Cerebellar cortex (tissue), 1 donor: ENCODE measurements at places on chromosomes 5 and 9.
A peak's percentile ranks its signal among the peaks of the same experiment; 100 is the strongest.

DNA sequence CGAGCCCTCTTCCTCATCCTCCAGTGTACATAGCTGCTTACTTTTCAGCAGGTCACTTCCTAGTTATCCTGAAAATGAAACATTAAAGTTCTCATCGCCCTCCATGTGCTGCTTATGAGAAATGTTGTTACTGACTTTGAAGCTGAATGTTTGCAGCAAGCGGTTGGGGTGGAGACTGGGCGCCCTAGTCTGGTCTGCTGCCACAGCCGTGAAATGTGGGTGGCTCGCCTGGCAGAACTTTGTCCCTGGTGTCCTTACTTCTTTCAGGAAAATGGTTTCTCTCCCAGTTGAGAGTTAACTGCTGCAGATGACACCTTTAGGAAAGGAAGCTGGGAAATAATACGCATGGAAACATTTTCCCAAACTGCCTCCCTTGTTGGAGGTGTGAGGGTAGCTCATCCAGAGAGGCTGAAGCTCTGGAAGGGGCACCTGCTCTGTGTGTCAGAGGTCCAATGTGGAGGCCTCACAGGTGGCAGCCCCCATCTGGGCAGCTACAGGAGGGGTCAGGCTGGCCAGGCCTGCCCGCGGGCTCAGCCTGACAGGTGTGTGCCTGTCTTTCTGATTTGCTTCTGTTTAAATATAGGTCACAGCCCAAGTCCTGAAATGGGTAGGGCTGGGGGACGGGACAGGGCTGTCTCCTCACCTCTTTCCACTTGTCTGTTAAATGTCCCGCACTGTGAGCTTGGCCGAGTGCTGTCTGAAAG is 24.0 kb downstream of the TRAF2 start:
- no peak for DNase-seq

GRCh38 chr5:138946241-138946623 is 71.1 kb upstream of the LRRTM2 start:
- DNase-seq = no peak

DNA sequence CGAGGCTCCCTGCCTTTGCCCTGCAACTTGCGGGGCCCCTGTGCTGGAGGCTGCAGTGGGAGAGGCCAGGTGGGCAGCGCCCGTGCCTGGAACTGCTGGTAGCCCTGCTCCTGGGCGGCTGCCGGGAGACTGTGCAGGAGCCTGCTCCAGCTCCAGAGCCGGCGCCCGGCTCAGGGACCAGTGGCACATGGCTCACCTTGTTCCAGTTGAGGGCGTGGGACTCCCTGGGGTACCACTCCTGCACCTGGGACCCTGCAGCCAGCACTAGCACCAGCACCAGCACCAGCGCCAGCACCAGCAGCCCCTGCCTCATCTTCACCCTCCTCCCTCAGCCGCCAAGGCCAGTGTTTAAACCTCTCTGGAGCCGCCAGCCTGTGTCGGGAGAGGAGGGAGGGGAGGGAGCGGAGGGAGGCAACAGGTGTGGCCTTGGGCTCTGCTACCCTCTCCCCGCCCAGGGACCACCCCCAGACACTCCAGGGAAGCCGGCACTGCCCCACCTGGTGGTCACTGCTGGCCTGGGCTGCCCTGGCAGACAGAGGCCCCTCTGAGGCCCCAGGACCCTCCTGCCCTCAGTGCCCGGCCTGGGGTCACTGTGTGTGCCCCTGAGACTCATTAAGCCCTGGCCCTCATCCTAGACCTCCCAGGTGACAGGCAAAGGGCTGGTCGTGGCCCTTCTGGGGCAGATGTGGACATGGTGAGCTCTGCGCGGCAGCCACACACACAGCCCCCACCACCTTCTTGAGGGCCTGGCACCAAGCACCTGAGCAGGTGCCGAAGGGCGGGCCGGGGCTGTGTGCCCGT is at the start of gene LCN10:
Gene LCN10 (minus strand): TSS at position 350 of the 801 bp plus-strand sequence. CDS start 37 bp downstream, at position 313.
- DNase-seq = no peak

GRCh38 chr5:103036601-103037000 is 83.3 kb downstream of the GIN1 start:
- DNase-seq = no peak

GRCh38 chr5:66769030-66769733 is 173.0 kb downstream of the MAST4 start:
- DNase-seq = no peak

DNA sequence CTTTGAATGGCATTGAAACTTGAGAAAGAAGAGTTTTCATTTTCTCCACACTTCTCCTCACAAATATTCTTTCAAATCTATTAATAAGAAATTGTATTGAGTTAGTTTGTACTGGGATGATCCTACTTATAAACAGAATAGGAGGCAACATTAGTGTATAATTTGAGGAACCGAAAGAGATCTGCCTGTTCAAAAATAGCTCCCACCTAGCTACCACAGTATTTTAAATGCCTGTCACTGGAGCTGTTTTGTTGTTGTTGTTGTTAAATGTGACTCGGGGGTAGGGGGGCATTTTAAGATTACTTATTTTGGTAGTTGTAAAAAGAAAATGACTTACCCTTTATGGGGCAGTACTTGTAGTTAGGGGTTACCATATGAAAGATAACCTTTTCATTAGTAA is 20.1 kb upstream of the HAPLN1 start:
- no peak for DNase-seq

- no peak for DNase-seq
Measured at GRCh38 chr9:130654879-130655278, 9.5 kb upstream of the PRDM12 start.

GRCh38 chr5:127505905-127506304 is 11.5 kb upstream of the PRRC1 start:
- DNase-seq = no peak

DNA sequence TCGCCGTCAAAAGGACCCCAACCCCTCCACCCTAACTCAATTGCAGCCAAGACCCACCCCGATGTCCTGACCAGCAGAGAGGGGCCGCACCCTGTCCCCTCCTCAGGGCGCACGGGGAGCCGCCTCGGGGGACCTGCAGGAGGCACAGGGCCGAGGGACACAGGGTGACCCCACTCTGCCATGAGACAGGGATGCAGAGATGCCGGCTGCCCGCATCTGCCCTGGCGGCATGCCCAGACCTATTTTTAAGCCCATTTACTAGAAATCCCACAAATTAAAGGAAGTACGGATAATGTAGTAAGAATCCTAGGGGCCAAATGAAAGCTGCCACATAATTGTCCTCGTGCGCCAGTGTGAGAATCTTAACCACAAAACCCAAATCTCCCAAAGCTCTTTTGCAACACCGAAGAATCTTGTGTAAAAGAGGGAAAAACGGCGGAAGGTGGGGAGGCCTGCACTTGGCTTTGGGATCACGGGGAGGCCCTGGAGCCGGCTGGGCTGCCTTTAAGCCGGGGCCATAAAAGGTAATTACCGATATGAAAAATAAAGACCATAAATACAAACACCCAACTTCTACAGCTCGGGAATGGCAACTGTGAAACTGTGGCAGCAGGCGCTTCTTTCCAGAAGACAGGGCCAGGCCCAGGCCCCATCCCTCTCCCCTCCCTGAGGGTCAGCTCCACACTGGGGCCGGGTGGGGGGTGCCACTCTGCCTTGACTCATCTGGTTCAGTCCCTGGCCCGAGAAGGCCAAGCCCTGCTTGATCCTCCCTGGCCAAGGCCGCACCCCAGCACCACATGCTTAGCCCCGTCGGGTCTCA is 35.0 kb downstream of the NACC2 start:
- DNase-seq = no peak

DNA sequence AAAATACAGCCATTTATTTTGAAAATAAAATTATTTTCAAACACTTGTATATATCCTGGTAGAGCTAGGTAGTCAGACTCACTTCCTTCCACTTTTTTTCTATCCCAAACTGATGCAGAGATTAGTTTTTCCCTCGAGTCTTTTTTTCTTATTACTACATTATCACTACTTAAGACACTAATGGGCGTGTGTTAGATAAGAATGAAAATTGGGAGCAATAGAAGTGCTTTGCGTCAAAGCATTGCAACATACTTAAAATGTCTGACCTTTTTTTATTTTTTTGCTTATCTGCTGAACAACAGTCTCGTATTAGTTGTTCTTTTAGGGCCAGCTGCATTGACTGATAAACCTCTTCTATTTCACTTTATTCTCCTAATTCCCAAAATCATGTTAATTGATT is 1278.7 kb downstream of the CDH12 start:
- DNase-seq = no peak

DNA sequence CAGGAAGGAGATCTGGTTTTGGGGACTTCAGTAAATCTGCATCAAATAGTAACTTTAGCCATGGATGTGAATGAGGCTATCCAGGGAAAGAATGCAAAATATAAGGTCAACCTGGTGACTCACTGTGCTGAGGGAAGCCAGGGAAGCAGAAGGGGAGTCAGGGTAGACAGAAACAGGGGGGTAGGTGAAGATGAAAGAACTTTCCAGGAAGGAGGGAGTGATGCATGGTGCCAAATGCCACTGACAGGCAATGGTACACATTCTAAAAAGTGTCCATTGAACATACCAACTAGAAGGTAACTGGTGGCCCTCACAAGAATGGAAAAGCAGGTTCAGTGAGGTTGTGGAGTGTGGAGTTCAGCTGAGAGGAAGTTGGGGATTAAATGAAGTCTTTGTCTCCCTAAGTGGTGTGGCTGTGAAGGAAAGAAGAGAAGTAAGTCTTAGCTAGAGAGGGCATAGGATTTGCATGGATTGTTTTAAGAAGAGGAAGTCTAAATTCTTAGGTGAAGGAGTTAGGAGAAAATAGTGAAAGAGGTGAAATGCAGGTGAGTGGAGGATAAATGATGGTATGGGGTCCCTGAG is 35.5 kb downstream of the PALM2AKAP2 start:
- DNase-seq = no peak

- no peak for DNase-seq
Measured at GRCh38 chr9:117827456-117827855, 123.3 kb downstream of the TLR4 start.

- DNase-seq = no peak
Measured at GRCh38 chr5:59760785-59761348, 132.7 kb downstream of the PDE4D start.

DNA sequence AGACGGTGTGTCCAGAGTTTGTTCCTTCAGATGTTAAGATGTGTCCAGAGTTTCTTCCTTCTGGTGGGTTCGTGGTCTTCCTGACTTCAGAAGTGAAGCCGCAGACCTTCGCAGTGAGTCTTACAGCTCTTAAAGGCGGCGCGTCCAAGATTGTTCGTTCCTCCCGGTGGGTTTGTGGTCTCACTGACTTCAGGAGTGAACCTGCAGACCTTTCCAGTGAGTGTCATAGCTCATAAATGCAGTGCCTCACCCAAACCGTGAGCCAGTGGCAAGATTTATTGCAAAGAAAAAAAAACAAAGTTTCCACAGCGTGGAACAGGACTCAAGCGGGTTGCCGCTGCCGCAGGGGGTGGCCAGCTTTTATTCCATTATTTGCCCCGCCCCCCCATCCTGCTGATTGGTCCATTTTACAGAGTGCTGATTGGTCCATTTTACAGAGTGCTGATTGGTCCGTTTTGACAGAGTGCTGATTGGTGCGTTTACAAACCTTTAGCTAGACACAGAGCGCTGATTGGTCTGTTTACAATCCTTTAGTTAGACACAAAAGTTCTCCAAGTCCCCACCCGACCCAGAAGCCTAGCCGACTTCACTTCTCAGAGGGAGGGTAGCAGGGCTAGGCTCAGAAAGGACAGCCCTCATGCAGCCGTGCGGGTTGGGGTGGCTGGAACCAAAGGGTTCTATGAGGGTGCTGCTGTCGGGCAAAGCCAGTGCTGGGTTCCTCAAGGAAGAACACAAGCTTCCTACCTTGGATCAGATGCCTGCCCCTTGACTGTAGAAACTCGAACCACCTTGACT is 9.1 kb upstream of the RNF130 start:
- DNase-seq = no peak

- DNase-seq = no peak
Measured at GRCh38 chr5:152424501-152424900, 19.4 kb upstream of the NMUR2 start.

GRCh38 chr5:179876610-179876952 is 18.0 kb upstream of the MRNIP start:
- DNase-seq = no peak

DNA sequence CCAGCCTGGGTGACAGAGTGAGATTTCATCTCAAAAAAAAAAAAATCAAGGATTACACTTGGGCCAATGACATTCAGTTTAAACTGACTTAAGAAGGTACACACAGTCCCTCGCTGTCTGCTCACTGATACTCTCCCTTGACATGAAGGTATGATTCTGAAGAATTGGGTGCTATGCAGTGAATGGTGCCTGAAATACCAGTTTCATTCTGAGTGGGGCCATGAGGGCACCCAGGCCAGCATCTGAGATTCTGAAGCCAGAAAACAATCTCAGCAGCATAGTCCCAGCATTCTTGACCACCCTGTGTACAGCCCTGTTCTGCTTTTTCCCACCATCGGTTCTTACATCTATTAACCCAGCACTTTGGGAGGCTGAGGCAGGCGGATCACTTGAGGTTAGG is 7.8 kb upstream of the ZNF354B start:
- no peak for DNase-seq

- peak; percentile 21 for DNase-seq
Measured at GRCh38 chr5:112210430-112211005, 208.6 kb downstream of the EPB41L4A start.

DNA sequence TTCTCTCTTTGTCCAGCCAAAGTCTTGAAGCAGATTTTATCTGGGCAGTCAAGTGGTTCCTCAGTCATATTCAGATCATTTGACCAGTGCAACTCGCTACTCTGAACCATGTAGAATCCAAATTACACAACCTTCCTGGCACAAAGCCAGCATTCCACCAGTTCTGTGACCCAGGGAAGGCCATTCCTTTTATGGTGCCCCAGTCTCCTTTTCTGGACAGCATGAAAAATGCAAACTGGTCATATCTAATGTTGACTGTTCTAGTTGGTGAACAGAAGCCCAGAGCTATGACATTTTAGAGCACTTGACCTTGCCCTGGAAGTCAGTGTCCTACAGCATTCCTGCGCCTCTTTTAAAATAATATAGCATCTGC is 364.6 kb downstream of the BRINP1 start:
- peak; percentile 54 for DNase-seq

DNA sequence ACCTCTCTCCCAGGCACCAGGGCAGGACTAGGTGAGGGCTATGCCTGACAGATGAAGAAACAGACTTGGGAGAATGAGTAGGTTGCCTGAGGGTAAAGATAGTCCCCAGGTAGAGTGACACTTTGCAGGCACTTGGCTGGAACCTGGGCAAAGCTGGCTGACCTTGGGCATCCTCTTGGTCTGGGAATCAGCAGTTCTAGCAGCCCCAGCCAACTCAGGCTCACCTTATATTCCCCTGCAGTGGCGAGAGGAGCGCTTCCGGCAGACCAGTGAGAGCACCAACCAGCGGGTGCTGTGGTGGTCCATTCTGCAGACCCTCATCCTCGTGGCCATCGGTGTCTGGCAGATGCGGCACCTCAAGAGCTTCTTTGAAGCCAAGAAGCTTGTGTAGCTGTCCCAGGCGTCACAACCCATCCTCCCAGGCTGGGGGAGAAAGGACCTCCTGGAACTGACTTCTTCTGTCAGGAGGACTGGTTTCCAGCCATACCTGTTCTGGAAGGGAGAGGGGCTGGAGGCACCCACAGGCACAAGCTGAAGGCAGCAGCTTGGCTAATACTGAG is 3.1 kb downstream of the TMED9 start:
- DNase-seq = no peak

DNA sequence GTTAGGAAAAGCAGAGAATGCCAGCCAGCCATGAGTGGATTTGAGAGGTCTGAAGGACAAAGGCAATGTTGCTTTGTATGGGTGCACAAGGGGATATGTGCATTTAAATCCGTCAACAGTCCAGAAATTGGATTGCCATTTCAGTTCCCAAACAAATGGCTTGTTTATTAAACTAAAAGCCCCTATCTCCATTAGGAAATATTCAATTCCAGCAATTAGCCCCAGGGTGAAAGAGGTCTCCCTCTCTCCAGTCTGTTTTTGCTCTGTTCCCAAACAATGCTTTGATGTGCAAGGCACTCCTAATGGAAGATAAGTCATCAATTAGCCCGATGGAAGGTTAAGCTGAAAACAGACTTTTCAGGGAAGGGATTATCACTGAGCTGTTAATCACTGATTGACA is 101.3 kb downstream of the C9orf152 start:
- DNase-seq = no peak
